A549 treated with AZD2906 at 1 μM for 4 hours (cell line): ENCODE measurements at places on chromosomes 5 and 9. TPM values are rescaled to one million over a fixed set of nuclear protein-coding genes. Genes with fewer than 3 reads are reported as not detected.

The APBA1 gene
- 0.20 to 0.28 TPM (median 0.20 TPM) in 5 replicates for total RNA-seq

The PPP2R2B gene
- total RNA-seq: 0.03 to 0.14 TPM (median 0.10 TPM) in 4 of 5 replicates, not detected in the other

The CATSPER3 gene
- 0.15 to 0.49 TPM (median 0.39 TPM) in 5 replicates for total RNA-seq

The PLEKHG4B gene
- total RNA-seq: 1.00 to 2.0 TPM (median 1.7 TPM) in 5 replicates

The DMRT3 gene
- 0.03 TPM in 1 of 5 replicates, not detected in the others for total RNA-seq

The MCIDAS gene
- total RNA-seq: 1.2 to 2.0 TPM (median 1.6 TPM) in 5 replicates
